ENCODE measurements at places on chromosomes 1 and 21.

GRCh38 chr1:175152006-175152652 lies 40.4 kb downstream of the KIAA0040 start:
- no peak for DNase-seq

GRCh38 chr1:26913389-26913753 lies 404 bp downstream of the NR0B2 start:
- DNase-seq, result no peak

DNA sequence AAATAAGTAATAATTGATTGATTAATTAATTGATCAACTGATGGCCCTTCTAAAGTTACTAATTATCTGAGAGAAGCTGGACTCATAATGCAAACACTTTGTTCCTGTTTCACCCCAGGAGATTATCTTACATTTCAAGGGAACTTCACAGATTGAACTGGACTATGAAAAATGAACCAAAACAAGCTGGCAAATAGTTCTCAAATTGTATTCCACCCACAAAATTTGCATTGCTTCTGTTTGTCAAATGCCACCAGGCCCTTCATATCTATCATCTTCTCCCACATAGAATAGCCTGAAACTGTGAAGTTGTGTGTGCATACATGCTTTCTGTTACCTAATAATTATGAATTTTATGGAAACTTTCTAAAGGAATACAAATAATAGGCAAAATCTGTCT lies 104.0 kb downstream of the ZNF281 start:
- DNase-seq, result no peak

GRCh38 chr21:35342440-35342839 lies 293.3 kb upstream of the RUNX1 start:
- DNase-seq, result no peak

- no peak for DNase-seq
These were observed 20.6 kb downstream of the TP73 start for GRCh38 chr1:3672971-3673361.

GRCh38 chr1:36730599-36730998 lies 247.9 kb upstream of the CSF3R start:
- DNase-seq, result no peak

GRCh38 chr1:2155788-2156187 lies 38.8 kb downstream of the FAAP20 start:
- DNase-seq, result no peak

DNA sequence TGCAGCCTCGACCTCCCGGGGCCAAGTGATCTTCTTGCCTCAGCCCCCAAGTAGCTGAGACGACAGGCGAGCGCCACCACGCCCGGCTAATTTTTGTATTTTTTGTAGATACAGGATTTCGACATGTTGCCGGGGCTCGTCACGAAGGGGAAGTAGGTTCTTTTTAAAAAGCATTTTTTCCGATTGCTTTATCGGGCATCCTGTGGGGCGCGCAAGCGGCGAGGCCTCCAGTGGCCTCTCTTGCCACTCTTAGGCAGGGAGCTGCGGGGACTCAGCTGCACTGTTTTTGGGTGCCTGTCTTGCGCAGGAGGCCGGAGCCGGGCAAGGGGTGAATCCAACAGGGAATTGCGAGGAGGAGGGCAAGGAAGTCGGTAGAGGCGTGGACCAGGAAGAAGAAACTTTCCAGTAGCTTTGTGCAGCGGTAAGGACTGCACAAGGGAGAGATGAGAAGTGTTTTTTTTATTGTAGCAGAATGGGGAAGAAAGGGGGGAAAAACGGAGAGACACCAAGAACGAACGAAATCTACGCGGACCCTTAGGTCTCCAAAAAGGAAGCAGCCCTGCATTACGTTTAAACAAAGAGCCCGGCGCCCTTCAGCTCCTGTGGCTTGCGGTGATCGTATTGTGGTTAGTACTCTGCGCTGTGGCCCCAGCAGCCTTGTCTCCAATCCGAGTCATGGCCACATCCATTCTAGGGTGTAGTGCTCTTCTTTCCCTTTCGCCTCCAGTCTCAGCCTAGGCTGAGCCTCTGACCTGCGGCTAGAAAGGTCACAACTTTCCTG lies 164.8 kb downstream of the PPIAL4G start:
- peak; percentile 57 for DNase-seq

GRCh38 chr21:17671733-17672132 lies 59.0 kb upstream of the BTG3 start:
- no peak for DNase-seq

DNA sequence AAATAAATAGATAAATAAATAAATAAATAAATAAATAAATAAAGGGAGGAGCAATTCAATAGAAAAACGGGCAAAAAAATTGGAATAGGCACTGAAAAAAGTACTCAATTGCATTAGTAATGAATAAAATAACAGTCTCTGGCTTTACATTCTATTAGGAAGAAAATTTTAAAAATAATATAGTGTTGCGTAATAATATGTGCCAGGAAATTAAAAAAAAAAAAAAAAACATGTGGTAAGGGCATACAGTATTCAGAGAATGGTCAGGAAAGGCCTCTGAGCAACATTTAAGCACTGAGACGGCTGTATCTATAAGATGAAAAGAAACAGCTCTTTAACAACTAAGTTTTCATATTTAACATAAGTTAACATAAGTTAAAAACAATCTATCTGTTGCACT lies 48.7 kb upstream of the GLIS1 start:
- no peak for DNase-seq

DNA sequence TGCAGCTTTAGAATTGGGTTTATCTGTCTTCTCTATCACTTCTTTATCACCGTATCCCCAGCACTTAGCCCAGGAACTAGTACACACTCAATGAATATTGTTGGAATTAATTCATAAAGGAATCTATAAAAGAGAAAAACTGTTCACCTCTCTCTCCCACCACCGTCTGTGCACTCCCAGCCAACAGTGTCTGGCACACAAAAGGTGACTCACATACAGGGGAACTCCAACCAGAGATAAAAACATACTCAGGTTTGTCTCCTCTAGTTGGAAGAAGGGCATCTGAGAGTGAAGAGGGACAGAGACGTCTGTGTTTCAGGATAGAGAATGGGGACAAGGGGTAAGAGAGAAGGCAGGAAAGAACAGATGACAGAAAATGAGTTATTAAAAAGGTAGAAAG lies 10.0 kb downstream of the ITLN1 start:
- no peak for DNase-seq

- DNase-seq, result peak; percentile 43
These were observed 37.9 kb downstream of the FABP3 start for GRCh38 chr1:31335007-31335406.

GRCh38 chr1:55500601-55501000 lies 285.4 kb upstream of the USP24 start:
- DNase-seq, result no peak

- DNase-seq, result no peak
These were observed 45.9 kb downstream of the LUZP1 start for GRCh38 chr1:23122796-23123195.

DNA sequence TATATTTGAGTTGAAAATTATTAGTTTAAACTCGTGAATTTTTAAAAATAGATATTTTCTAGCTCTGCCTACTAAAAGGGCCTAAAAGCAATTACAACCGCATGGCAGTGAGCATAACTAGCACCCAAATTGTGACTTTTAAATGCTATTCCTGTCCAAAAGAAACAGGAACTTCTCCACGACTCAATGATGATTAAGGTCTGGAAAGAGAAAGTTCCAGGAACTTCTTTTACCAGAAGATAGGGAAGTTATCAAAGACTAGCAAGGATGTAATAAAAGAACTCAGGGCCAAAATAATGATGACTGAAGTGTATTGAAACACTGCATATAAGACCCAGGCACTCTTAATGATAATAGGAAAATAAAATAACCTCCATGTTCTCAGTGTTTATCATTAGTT lies 313.0 kb downstream of the PLPP3 start:
- DNase-seq, result no peak

DNA sequence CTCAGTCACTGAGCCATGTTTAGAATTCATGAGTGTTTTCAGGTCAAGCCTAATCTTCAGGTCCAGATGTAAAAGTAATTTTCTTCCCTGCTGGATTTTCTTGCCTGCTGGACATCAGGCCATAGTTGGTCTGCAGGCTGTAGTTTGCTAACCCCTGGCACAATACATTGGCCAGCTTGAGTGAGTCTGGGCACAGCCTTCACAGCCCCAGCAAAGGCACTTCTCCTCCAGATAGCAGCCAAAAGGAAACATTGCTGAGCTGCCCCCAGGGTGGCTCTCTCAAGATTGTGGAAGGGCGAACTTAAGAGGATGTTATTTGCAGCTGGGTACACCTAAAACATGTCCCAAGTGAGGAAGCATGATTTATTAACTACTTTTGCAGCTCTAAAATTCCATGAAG lies 126.8 kb downstream of the PIK3R3 start:
- no peak for DNase-seq

DNA sequence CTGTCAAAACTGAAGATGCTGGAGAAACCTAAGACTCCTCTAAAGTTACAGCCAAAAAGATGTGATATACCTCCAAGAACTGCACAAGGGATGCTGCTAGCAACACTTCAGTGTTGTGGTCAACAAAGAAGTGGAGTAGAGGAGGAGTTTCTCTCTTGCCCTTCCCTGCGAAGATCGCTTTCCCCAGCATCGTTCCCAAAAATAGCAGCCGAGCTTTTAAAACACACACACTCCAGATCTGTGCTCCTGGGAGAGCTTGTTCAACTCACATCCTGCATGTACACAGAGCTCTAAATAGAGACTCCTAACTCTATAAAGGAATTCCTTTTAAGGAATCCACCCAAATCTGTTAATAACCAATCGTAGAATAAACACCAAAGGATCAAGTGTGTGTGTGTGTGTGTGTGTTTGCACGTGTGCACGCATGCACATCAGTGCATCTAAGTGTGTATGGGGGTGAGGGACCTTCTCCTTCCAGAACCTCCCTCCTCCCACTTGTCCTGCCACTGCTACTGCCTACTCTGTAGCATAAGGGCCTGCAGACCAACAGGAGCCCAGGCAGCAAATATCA lies 58.5 kb downstream of the PSMG1 start:
- no peak for DNase-seq

- DNase-seq, result no peak
These were observed 83.2 kb upstream of the PPM1J start for GRCh38 chr1:112798292-112798691.

GRCh38 chr1:150187560-150187931 lies 37.8 kb downstream of the PLEKHO1 start:
- no peak for DNase-seq

- peak; percentile 54 for DNase-seq
These were observed 42.4 kb downstream of the PTPRC start for GRCh38 chr1:198681252-198681651.

DNA sequence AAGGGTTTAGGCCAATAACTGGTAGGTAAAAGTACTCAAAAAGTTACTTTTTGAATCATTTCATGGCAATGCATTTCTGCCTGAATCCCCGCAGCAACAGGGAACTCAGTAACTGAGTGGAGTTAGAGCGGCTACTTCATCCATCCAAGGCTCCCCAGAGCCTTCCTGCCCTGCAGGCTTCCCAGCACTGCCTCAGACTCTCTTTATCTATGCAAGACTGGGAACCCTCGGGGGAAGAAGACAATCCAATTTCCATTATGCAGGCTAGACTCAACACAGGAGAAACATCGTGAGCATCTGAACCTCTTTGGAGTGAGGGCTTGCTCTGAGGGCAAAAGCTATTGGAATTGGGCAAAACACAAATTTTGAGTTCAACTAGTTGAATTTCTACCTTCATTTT lies 23.1 kb downstream of the ZMYND12 start:
- DNase-seq, result no peak

DNA sequence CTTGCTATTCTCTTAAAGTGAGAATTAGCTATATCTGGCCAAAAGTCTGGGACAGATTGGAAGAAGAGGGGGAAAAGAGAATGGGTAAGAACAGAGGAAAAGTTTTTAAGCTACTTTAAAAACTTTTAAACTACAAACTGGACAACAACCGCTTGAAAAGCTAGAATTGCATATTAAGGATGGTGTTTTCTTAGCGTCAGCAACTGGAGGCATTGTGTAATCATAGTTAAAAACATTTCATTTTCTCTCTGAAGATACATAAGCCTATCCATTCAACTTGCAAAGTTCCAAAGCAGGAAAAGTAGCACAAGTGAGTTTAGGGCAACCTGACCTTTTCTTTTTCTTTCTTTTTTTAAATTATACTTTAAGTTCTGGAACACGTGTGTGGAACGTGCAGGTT lies 10.9 kb downstream of the PBX1 start:
- no peak for DNase-seq

- no peak for DNase-seq
These were observed 3.1 kb downstream of the IL6R start for GRCh38 chr1:154408174-154408777.

DNA sequence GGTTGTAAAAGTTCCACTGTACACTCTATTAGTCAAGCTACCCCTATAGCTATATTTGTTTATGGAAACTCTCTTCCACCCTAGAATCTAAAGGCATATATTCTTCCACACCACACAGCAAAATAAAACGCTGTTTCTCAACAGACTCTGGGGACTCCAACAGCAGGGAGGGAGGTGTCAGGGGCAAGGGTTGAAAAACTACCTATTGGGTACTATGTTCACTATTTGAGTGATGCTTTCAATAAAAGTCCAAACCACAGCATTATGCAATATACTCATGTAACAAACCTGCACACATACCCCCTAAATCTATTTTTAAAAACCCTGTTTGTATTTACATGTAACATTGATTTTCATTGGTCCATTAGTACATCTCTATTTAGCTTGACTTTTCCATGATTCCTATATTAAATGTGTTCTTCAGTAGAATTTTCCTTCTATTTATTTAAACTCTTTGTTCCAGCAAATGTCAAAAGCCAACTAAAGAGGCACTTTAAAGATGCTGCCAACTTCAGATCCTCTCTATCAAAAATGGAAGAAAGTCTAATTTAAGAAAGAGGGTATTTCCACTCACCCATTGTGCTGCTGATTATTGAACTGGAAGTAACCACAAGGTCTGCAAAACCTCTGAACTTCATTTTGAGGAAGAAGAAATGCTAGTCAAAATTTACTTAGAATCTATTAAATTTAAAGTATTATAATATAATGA lies 26.2 kb downstream of the RGS7 start:
- DNase-seq, result no peak

DNA sequence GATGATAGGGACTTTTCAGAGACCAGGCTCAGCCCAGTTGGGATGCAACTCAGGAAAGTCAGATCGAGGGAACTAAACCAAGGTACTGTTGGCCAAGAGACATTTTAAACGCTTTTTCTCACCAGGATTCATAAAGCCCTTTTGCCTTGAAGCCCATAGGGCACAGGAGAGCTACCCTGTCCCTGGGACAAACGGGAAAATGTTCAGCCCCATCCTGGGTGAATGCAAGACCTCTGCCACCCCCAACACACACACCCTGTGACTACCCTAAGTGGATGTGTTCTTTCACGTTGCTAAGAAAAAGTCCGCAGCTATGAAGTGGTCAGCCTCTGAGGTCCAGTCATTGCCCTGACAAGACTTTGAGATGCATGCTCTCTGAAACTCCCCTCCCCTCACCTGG lies 58.4 kb downstream of the ITPKB start:
- DNase-seq, result no peak

GRCh38 chr21:42475526-42476387 lies 20.3 kb downstream of the RSPH1 start:
- no peak for DNase-seq

- no peak for DNase-seq
These were observed 821.3 kb downstream of the USP25 start for GRCh38 chr21:16550917-16551741.

DNA sequence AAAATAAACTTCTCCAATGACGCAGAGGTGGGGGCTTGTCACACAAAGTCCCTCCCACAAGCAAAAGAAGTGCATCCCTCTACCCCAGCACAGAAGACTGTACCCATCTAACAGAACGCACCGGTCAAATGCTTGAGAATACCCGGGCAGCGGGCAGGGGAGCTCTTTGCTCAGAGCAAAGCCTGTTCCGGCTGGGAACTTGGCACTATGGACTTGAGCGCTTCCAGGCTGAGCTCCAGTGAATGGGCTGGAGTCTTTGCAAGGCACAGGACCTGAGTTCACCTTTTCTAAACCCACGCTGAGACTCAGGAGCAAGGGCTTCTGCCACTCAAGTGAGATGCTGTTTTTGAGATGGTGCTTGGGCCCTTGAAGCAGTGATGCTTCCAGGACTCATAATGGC lies 20.3 kb downstream of the RHBG start:
- peak; percentile 85 for DNase-seq
